Activated T-helper 2 cell treated with anti-CD3 and anti-CD28 coated beads, Interferon-gamma antibody, Interleukin-2, Interleukin-4, amounts not matched to agents 10 μg/mL and 5 μg/mL and 100 μg/mL, durations not matched to agents 14 hours and 24 hours and 36 hours (primary cell): ENCODE measurements at places on chromosomes 6 and 20. TPM values are rescaled to one million over a fixed set of nuclear protein-coding genes. Genes with fewer than 3 reads are reported as not detected.

ZNF334 gene
- total RNA-seq, result 1.2 and 1.4 TPM in 2 replicates

GRCh38 chr20:63829945-63830835 lies 874 bp downstream of the ZBTB46 start:
- no peak for DNase-seq

DNA sequence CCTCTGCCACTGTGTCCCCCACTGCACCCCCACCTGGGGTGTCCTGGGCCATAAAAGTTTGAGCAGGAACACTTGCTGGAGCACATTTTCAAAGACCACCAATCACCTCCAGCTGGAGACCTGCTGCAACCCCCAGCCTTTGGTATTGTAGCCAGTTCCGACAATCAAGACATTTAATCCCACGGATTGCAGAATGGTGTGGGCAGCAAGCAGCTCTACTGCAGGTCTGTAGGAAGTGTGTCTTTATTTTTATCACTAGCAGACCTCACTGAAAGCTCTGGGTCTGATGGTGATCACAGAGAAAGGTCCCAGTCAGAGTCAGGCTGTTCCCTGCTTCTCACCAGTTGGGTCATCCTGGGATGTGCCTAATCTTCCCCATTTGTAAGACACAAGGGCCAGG lies 167.1 kb upstream of the ECI2 start:
- DNase-seq, result no peak

DNA sequence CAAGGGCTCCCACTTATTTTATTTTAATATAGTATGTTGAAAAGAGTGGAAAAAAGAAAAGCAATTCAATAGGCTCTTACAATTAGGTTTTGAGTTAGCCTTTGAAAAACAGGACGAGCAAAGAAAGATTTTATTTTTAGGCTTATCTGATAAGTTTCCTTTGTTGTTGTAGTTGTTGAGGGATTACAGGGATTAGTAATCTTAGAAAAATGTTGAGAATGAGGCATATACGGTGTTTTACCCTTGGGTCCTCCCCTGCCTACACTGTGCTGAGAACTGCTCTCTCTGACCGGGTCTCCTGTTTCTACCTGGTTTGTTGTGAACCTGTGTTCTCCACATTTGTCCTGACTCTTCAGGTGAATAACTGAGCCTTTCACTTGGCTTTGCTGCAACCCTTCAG lies 16.7 kb downstream of the TRAPPC3L start:
- DNase-seq, result no peak

- no peak for DNase-seq
These were observed 20.5 kb downstream of the COL9A1 start for GRCh38 chr6:70282312-70282918.
